ENCODE measurements at places on chromosomes 16 and 17. TPM values are rescaled to one million over a fixed set of nuclear protein-coding genes. Genes with fewer than 3 reads are reported as not detected.

Gene TMEM100
- not detected for total RNA-seq

Gene TNP2
- total RNA-seq = not detected

Gene MYH8
- total RNA-seq = not detected

- DNase-seq = no peak
These were observed 528 bp upstream of the NOL11 start for GRCh38 chr17:67717192-67717623.

- no peak for DNase-seq
These were observed 69.1 kb upstream of the PMFBP1 start for GRCh38 chr16:72241008-72241407.

DNA sequence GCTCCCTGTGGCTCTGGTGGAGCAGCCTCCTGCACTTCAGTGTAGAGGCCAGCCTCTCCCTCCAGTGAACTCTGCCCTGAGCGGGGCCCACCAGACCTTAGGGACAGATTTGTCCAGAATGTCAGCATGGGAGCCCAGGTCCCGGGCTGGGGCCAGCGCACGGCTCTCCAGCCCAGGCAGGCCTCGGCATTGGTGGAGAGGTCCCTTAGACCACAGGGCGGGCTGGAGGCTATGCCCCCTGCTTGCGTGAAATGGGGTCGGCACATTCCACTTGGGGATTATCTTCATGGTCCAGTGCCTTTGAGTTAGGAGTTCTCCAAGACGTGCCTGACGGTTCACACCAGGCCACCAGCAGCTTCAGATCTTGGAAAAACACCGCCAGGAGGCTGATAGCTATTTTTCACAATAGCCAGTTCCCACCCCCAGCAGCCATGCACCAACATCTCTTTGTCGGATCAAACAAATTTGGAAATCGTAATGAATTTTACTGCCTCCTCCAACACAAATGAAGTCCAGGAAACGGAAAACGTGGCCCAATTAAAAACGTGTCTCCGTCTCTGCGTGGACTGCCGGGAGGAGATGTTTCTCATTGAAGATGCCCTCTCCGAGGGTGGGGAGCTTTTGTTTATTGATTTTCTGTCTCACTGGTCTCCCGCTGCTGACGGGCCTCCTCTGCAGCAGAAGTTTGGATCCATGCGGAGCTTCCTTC is 110.0 kb upstream of the CIBAR2 start:
- no peak for DNase-seq

GRCh38 chr16:50306287-50306686 is 39.9 kb downstream of the ADCY7 start:
- no peak for DNase-seq
